ENCODE measurements at places on chromosomes 6 and 20.
A peak's percentile ranks its signal among the peaks of the same experiment; 100 is the strongest.

DNA sequence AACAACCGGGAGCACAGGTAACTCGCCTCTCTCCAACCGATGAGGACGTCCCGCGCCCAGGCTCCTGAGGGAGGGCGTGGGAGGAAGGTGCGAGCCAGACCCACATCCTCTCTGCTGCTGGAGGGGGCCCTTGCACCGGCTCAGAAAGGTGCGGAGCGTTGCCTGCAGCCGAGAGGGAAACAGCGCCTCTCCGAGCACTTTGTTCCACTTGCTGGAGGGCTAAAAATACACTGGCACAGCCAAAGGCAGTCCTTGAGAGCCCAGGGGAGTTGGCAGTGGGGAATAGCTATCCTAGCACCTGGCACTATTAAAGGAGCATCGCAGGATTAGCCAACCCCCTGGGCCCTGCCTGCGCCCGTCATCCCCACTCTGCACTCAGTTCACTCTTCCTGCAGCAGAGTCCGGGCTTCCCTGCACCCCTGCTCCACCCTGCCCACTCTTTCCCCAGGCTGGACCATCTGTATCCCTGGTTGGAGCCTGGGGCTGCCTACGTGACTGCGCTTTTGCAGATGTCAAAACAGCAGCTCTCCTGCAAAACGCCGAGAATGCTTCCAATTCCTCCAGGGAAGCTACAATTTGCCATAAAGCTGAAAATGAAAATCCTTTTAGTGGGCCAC lies 108.9 kb downstream of the SNX5 start:
- no peak for DNase-seq

GRCh38 chr6:168333039-168333438 lies 13.5 kb upstream of the DACT2 start:
- no peak for DNase-seq

- no peak for DNase-seq
These were observed 54.0 kb downstream of the IL20RA start for GRCh38 chr6:136990754-136991153.

DNA sequence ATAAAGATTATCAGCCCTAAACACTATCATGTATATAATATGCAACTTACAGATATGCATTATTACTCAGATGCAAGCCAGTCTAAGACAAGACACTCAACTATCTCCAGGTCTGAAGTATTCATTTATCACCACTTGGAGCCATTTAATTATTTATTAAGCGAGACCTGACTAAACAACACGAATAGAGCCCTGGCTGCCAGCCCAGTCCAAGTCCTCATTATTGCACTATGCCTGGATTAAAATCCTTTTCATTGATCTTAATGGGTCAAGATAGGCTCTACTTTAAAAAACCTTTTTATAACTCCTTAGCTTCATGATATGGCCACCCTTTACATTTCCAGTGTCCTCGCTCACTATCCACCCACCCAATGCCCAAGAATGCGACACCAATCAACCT lies 183.1 kb upstream of the MARCKS start:
- DNase-seq = no peak

GRCh38 chr20:62446888-62447869 lies 19.8 kb upstream of the RBBP8NL start:
- no peak for DNase-seq

DNA sequence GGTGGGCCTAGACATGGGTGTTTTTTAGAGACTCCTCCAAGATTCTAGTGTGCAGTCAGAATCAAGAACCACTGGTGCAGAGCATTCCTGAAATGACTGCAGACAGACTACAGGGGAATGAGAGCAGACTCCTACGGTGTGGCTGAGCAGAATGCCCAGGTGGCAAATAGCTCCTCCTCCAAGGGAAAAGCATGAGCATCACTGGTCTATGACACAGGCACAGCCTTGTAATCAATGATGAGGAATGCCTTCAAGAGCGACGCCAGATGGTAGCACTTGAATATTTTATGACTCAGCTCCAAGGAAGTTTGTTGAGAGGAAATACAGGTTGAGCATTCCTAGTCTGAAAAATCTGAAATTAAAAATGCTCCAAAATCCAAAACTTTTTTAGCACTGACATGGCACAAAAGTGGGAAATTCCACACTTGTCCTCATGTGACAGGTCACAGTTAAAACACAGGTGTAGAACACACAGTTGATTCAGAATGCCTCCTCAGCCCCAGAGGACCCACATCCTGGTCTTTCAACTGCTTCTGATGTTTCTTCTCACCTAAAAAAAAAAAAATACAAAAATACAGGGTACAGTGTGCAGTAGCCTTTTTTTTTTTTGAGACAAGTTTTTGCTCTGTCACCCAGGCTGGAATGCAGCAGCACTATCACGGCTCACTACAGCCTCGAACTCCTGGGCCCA lies 10.6 kb upstream of the FAM8A1 start:
- DNase-seq = peak; percentile 84

DNA sequence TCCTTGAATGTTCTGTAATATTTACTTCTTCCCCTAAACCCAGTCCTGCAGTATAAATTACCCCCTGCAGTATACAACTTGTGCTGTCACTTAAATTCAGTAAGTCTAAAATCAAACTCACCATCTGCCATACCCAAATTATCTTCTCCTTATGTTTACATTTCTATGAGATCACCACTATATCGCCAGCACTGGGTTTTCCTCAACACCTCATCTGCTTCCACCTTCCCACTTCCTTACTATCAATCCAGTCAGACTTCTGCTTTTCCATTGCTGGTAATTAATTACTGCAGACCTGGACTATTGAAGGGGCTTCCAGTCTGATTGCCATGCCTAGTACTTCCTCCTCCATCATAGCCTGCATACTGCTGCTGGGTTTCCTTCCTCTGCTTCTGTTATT lies 15.2 kb downstream of the EFHC1 start:
- DNase-seq = no peak

GRCh38 chr20:59342023-59342957 lies 41.9 kb downstream of the EDN3 start:
- DNase-seq = no peak

DNA sequence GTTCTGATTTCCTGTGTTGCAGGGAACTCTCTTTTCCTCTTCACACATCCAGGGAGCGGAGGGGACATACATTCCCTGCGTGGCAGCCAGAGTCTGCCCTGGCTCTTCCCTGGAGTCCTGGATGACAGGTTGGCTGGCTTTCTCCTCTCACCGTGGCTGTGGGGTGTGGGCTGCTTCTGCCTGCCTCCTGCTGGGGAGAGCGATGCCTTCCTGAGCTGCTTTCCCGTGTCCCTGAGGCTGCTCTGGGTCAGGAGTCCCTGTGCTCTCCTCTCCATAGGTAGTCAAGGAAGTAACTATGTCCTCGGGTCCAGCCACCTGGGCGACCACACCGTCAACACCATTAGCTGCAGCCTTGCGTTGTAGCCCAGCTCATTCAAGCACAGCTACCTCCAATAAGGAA lies 451.7 kb downstream of the QKI start:
- no peak for DNase-seq

DNA sequence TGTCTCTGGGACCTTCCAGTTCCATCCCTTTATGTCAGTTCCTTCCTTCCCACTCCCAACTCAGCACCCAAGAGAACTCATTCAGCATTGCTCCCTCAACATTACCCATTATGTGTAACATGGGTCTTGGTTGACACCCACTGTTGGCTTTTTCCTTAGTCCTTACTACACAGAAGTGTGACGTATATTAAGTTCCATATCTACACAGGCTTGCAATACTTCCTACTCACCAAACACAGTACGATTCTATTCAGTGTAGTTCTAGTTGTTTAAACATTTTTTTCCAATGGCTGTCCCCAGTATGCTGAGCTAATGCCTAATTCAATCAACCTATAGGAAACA lies 37.7 kb downstream of the ARHGAP18 start:
- DNase-seq = no peak

DNA sequence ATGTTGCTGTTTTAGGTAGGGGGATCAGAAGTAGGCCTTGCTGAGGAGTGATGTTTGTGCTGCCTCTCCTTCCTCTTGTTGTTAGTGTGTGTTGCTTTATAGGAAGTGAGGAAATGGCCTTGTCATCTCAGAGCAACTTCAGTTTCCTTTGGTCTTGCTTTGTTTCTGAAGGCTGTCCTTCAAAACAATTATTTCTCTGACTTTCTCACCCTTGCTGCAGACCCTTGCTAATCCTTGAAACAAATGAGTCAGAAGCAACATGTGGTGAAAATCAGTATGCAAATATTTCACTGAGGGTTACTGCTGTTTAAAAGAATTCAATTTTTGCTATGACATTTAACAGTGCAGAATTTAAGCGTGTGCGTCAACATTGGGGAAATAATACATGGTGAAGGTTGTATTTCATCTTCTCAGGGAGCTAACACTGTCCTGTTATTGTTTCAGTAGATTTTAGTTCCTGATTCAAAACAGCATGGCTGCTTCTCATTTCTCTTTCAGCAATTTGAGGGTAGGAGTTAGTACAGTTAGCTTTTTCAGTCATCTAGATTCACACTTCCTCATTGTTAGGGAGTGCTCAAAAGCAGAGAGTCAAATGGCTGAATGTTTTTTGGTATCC lies 13.8 kb downstream of the RNF144B start:
- peak; percentile 27 for DNase-seq

GRCh38 chr20:23215344-23215995 lies 129.3 kb upstream of the CD93 start:
- DNase-seq = no peak

- no peak for DNase-seq
These were observed 239.7 kb upstream of the GMDS start for GRCh38 chr6:2485116-2485515.

DNA sequence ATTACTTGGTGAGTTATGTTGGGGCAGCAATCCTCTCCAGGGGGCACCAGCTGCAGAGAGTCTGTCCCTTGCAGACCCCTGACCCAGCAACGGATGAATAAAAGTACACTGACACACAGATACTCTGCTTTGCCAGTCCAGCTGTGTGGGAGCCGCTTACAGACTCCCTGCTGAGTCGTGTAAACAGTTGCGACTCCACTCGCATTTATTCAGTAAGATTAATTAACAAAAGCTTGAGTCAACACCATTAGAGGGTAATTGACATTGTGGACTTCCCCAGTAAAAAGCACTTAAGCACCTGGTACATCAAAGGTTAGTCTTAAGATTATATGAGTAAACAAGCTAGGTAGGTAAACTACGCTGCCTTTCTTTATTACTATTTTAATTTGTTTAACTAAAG lies 92.0 kb upstream of the TMEM181 start:
- no peak for DNase-seq

DNA sequence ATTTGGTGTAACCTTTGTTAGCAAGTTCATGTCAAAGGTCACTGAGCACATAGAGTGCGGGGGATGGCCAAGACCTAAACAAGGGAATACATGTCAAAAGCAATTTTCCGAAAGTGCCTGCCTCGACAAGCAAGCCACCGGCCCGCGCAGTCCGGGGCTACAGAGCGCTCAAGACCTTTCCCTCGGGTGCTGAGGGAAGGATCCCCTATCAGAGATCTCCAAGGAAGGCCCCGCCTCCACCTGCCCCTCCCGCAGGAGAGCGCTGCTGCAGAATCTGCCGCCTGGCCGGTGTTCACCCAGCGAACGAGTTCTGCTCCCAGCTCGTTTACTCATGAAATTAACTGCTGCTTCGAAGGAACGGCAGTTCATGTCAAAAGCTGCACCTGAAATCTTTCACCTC lies 252.7 kb downstream of the BMP7 start:
- no peak for DNase-seq

DNA sequence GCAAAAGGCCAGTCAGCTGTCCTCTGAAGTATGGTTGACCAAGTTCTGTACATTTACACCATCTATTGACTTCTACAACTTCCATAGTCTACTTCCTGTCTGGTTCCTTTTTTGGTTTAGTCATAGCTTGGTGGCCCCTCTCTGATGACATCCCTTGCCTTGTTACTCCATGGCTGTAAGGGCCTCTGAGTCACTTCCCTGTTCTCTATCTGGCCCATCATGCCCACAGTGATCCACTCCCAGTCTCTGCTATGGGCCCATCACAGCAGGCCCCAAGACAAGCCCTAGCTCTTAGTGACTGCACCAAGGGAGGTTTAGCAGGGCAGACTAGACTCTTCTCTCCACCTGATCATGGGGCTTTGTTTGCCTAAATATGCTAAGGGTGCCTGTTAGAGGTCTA lies 441.6 kb downstream of the HACE1 start:
- no peak for DNase-seq

DNA sequence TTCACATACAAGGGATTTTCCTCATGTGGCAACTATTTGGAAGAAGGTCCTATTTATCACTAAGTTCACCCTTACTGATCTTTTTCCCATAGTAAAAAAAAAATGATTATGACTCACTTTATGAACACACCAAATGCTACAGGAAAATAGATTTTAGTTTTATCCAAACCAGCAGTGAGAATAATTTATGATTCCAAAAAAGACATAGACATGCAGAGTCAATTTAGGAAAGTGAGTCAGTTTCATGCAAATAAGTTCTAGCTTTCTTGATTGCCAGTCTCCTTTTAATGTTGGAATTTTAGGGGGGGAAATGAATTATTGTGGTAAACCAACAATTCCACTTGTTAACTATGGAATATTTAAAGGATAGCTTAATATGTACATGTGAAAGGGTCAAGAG lies 64.0 kb upstream of the RNF146 start:
- peak; percentile 24 for DNase-seq

- DNase-seq = no peak
These were observed 65.9 kb downstream of the FAM184A start for GRCh38 chr6:119012521-119012920.

- no peak for DNase-seq
These were observed 19.1 kb upstream of the MYLIP start for GRCh38 chr6:16109659-16110305.

DNA sequence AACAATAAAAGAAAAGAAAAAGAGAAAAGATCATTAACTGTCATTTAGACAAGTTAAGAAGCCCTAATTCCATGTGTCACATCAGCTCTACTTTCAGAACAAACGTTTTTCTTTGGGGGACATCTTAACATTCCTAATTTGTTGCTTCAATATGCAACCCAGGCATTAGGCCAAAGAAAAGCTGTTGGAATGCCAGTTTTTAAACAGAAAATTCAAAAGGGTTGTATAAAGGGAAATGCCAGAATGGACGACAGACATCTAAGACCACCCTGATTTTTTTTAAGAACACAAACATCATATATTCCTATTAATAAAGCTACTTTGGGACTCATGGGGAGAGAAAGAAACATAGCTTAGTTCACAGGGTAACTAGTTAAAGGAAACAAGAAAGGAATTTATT lies 315.0 kb downstream of the GMDS start:
- no peak for DNase-seq

DNA sequence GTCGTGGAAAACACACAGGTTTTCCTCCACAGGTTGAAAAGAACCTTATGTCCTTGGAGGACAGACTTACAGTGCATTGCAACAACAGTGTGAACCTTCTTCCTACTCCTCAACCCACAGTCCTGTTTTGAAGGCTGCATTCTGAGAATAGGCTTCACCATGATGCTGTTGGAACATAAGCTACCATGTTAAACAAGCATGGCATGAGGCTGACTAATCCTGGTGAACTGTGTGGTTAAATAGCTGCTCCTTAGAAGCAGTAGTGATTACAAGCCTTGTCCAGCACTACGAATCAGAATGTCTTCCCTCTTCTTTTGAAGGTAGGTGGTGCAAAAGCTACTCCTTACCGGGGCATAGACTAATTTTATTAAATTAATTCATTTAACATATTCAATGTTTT lies 368.5 kb upstream of the EPHA7 start:
- DNase-seq = peak; percentile 1

- no peak for DNase-seq
These were observed at the start of gene DLGAP4 for GRCh38 chr20:36305602-36306551. Gene DLGAP4 (plus strand): TSS chr20:36306339. CDS start chr20:36431718, 125,379 bp downstream.

Measured in AG08395 (cell line).